Kasumi-1 (cell line): ENCODE measurements at places on chromosomes 3 and 15.

- no peak for DNase-seq
These were observed 140.9 kb downstream of the ATG7 start for GRCh38 chr3:11413071-11413470.

GRCh38 chr3:114356066-114356465 lies 62.2 kb downstream of the TIGIT start:
- no peak for DNase-seq

DNA sequence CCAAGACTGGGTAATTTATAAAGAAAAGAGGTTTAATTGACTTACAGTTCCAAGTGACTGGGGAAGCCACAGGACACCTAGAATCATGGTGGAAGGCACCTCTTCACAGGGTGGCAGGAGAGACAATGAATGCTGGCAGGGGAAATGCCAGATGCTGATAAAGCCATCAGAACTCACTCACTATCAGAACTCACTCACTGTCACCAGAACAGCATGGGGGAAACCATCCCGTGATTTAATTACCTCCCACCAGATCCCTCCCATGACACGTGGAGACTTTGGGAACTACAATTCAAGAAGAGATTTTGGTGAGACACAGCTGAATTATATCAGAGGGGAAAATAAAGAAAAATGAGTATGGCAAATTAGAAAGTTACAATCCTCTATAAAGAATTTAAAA lies 310.9 kb downstream of the BCHE start:
- DNase-seq, result no peak

DNA sequence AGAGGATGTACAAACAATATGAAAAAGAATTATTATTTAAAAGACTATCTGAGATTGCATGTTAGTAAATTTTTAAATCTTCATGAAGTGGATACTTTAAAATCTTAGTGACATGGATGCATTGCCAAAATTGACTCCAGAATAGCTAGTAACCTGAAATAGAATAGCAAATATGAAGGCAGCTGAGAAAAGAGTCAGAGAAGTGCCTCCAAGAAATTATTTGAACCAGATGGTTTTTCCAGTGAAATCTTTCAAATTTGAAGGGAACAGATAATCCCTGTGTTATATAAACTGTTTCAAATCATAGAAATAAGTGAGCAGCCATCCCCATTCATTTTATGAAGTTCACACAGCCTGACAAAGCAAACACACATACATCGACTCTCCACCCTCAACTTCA lies 29.6 kb downstream of the FSIP1 start:
- no peak for DNase-seq

DNA sequence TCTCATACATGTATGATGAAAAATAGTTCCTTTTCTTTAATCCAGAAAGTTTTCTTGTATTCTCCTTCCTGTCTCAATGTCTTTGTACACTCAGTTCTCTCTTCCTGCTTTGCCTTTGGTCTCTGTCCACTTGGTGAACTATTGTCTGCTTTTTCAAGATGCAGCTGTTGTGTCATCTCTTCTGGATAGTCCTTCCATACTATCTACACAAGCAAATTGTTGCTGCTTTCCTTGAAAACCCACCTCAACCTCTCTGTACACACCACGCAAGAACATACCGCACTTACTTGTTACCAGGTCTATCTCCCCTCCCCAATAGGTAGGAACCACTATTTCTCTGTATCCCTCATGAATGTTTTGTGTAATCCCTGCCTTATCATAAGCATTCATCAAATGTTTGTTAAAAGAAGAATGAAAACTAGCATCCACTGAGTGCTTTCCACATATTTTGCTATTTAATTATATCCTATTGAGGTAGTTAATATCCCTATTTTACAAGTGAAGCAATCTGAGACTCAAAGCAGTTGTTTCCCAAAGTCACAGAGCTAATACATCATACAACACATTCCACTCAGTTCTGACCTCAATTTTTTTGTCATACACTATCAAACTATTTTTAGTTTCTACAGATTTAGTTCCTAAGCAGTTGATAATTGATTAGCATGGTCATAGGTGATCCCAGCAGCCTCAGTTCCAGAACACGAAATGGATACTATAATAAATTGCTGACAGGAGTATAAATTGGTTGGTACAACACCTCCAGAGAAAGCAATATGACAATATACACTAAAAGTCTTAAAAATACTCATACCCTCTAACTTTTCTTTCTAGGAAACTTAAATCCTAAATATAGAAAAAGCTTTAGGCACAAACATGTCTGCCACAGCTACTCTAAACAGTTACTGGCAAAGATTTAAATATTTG lies 19.6 kb downstream of the HACL1 start:
- no peak for DNase-seq

- DNase-seq, result no peak
These were observed 26.4 kb downstream of the CP start for GRCh38 chr3:149195221-149195620.

GRCh38 chr3:128256131-128256530 lies 102.8 kb downstream of the EEFSEC start:
- DNase-seq, result no peak

- peak; percentile 40 for DNase-seq
These were observed 58.2 kb downstream of the ZBTB38 start for GRCh38 chr3:141426404-141427034.

- no peak for DNase-seq
These were observed 6.4 kb upstream of the SACM1L start for GRCh38 chr3:45682786-45683185.

- no peak for DNase-seq
These were observed 216.2 kb downstream of the ADAMTS17 start for GRCh38 chr15:100125401-100126191.

- DNase-seq, result peak; percentile 20
These were observed 877 bp downstream of the NIT2 start for GRCh38 chr3:100335434-100335833.

- DNase-seq, result peak; percentile 95
These were observed 15.9 kb downstream of the PARL start for GRCh38 chr3:183868796-183869195.

GRCh38 chr15:69663982-69664381 lies 211.4 kb downstream of the RPLP1 start:
- no peak for DNase-seq

DNA sequence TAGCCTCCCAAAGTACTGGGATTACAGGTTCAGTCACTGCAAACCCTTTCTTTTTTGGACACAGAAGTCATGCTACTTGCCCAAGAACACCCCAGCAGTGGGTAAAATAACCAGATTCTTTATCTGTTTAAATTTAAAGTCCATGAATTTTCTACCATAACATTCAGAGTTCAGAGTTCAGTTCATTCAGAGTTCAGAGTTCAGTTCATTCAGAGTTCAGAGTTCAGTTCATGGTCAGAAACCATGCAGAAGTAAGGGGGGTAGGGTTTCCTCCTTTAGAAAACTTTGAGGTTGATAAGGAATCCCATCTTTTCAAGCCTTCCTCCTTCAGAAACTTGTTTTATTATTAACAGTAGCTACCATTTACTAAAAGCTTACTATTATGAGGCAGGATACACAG lies 43.2 kb downstream of the RAF1 start:
- DNase-seq, result no peak

- peak; percentile 19 for DNase-seq
These were observed 9.4 kb upstream of the CAMK1 start for GRCh38 chr3:9779075-9779593.

GRCh38 chr3:185714085-185714484 lies 110.8 kb downstream of the IGF2BP2 start:
- no peak for DNase-seq

- peak; percentile 18 for DNase-seq
These were observed 1.3 kb upstream of the TWF2 start for GRCh38 chr3:52240059-52240885.

GRCh38 chr3:9744162-9744561 lies 5.6 kb upstream of the OGG1 start:
- DNase-seq, result no peak

GRCh38 chr3:99119385-99119784 lies 217.9 kb upstream of the DCBLD2 start:
- DNase-seq, result no peak

- no peak for DNase-seq
These were observed 62.9 kb upstream of the SEC13 start for GRCh38 chr3:10383850-10384248.

DNA sequence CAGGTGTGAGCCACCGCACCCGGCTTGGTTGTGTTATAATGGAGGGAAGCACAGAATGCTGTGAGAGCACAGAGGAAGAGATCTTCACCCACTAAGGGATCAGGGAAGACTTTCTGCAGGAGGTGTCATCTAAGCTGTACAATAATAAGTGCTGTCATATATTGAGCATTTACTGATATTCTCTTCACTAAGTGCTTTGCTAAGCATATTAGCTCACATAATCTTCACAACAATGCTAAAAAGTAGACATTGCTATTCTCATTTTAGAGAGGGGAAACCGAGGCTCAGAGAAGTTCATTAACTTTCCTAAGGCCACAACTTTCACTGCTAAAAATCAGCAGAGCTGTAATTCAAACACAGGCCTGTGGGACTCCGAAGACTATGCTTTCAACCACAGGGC lies 115.3 kb downstream of the CORO2B start:
- no peak for DNase-seq

GRCh38 chr15:101068523-101068960 lies 149.4 kb downstream of the LRRK1 start:
- no peak for DNase-seq

- DNase-seq, result no peak
These were observed 1076.8 kb downstream of the TUSC7 start for GRCh38 chr3:117786349-117786748.

DNA sequence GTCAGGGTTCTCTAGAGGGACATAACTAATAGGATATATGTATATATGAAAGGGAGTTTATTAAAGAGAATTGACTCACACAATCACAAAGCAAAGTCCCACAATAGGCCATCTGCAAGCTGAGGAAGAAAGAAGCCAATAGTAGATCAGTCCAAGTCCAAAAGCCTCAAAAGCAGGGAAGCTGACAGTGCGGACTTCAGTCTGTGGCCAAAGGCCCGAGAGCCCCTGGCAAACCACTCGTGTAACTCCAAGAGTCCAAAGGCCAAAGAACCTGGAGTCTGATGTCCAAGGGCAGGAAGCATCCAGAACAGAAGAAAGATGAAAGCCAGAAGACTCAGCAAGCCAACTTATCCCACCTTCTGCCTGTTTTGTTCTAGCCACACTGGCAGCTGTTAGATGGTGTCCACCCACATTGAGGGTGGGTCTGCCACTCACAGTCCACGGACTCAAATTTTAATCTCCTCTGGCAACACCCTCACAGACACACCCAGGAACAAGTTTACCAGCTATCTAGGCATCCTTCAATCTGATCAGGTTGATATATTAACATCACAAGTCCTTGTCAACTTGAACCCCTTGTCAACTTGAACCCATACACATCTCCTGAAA lies 54.2 kb upstream of the ACAD9 start:
- no peak for DNase-seq

GRCh38 chr15:20671675-20672074 lies 130.1 kb upstream of the GOLGA6L6 start:
- DNase-seq, result no peak

- no peak for DNase-seq
These were observed 103.0 kb upstream of the HES1 start for GRCh38 chr3:194032828-194033435.

- DNase-seq, result no peak
These were observed 3.0 kb downstream of the MEF2A start for GRCh38 chr15:99568625-99569352.

GRCh38 chr15:29677871-29678461 lies 144.3 kb downstream of the TJP1 start:
- no peak for DNase-seq

DNA sequence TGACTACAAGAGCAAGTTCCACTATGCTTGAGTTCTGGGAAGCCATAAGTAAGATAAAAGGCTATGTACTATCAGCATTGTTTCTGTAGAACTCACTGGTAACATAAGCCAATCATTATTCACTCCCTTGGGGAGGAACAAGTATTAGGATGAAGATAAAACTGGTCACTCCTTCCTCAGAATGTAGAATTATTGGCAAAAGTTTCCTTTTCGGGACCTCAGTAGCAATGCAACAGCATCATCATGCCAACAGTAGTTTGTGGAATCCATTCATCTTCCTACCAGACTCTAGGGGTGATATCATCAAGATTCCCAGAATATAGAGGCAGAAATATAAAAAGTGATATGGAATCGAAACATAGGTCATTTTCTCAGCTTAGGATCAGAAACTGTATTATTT lies 209.5 kb downstream of the PLOD2 start:
- DNase-seq, result no peak

DNA sequence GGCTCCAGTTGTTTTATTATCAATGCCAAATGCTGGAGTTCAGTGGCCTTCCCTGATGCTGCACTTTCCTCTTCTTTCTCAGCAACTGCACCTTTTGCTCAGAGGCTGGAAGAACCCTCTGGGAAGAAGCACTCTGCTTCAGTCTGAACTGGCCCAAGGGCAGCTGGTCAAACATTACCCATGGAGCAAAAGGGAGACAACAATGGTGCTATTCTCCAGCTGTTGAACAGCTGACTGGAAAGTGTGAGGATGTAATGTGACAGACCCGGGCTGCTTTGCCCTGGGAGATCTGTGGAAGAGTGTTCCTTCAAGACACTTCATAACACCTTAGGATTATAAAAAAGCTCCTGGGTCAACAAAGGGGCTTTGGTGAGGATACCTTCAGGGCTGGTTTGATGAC lies 84.9 kb downstream of the EPHB1 start:
- DNase-seq, result no peak

- DNase-seq, result peak; percentile 41
These were observed 27.1 kb upstream of the TPRG1 start for GRCh38 chr3:189144645-189145044.

DNA sequence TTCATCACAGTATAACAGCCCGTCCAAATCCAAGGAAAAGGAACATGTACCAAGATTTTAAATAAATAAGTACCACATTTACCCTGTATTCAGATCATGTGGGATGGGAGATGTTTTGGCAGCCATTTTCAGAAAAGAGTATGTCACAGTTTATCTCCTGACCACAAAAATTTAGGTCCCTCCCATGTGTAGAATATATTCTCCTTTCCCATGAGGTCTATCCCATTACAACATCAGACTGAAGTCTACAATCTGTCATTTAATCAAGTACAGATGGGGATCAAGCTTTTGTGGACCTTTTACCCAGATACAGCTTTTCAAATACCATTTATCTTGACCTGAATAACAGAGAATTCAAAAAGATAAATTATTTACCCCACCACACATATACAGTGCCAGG lies 444.5 kb downstream of the PLOD2 start:
- no peak for DNase-seq

GRCh38 chr3:184359610-184360009 lies 1.8 kb downstream of the CLCN2 start:
- no peak for DNase-seq
